ENCODE measurements at places on chromosomes 2 and 18.

DNA sequence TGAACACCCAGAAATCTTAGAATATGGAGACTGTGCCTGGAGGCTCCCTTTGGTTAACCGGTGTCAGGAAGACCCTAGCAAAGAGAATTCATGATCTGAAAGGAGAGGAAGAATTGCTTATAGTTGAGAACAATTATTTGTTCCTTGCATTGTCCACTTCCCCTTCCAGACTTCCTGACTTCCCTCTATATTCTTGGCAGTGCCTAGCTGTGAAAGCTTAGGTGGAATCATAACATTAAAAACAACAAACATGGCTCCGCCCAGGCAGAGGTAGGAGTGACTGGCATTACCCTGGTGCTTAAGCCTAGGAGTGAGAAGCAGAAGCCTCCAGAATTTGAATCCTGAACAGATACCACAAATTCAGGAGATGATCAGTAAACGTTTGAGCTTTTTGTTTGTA, 1.9 kb downstream of the TTL start:
- DNase-seq: no peak

GRCh38 chr18:1306641-1307040, 402.0 kb downstream of the ADCYAP1 start:
- no peak for DNase-seq

- DNase-seq: no peak
Measured at GRCh38 chr2:236090027-236090382, 78.2 kb downstream of the GBX2 start.

DNA sequence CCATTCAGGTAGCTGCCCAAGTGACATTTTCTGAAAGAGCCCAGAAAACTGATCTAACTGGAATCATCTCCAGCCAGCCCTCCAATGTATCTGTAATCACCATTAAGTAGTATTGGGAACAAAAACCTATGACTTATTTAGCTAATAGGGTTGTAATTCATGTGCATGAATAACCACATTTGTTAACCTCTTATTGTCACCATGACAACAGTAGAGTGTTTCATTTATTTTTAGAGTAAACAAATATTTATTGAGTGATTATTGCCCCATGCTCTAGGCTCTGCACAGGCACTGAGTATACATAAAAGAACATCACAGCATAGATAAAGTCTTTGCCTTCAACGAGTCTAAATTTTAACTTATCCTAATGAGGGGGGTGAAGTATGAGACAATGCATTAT, 265.4 kb upstream of the UBE2E3 start:
- no peak for DNase-seq

Data from GM10248 (cell line).